ENCODE measurements at places on chromosomes 1 and 21.

DNA sequence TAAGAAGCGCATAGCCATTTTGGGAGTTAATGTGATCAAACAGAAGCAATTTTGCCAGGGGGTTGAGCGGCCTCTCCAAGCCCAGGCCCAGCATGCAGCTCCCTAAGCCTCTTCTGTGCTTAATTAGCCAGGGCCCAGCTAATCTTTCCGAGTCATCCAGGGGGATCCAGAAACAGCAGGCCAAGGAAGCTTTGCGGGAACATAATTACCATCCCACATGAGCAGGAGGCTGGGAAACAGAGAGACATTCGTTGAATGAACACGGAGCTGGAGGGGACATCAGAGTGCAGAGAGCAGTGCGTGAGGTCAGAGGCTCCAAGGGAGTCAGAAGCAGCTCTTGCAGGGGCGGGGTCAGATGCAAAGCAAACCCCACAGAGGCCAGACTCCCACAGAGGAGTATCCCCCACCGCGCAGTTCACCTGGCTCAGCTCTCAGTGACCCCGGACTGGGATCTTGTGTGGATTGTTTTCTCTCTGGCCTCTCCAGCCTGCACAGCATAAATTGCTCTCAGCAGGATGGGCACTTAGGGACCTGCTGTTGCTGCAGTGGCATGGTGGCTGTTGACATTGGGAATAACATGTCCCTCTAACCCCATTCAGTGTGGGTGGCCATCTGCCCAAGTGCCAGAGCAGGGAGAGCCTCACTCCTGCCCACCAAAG is 657.4 kb downstream of the AJAP1 start:
- DNase-seq = no peak

GRCh38 chr1:200364831-200365230 is 45.0 kb downstream of the ZNF281 start:
- no peak for DNase-seq

DNA sequence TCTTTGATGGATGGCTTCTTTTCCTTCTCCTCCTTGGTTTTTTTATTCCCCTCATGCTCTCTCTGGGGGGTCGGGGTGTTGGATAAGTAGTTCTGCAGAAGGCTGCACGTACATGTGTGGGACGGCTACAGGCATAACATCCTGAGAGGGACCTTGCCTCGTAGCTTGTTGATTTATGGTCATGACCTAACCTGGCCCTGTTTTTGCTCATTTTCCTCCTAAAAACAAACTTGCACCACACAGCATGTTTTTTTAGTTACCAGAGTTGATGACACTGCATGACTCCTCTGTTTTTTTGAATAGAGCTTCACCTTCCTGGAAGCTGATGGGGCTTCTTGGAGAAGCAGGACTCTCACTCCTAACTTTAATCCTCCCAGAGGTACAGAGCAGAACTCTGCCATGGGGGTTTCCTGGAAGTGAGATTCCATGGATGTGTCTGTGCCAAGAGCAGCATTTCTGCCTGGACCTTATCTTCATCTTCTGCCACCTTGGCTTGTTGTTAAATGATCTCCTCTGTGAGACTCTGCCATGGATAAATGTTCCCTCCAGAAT is 114.7 kb downstream of the PAPPA2 start:
- no peak for DNase-seq

DNA sequence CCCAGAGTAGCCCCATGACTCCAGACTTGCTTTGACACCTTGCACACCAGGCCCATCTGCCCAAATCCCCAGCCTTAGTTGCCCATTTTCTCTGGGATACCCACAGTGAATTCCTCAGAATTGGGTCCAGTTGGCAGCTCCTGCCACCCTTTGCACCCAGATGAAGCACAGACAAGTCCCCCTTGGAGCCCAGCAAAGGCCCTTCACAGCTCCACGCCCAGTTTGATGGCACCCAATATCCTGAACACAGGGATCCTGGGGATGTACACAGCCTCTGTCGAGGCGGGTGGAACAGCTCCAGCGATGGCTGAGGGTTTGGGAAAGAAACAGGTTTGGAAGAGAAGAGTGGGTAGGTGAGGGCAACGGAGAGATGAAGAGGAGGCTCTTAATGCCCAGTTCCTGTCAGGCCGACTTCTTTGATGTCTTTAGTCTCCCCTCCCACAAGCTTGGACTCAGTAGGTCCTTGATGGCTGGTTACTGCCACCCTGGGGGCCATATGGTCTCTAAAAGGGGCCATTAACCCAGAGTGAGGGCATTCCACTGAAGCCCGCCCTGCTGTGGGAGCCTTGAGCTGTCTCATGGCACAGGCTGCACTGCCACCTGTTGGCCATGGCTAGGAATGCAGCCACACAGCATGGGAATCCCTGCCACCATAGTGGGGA is 21.7 kb downstream of the TMEM53 start:
- peak; percentile 83 for DNase-seq

- DNase-seq = no peak
These were observed 338.1 kb upstream of the SNX7 start for GRCh38 chr1:98323388-98323787.

GRCh38 chr1:215201283-215201682 is 118.7 kb downstream of the KCNK2 start:
- no peak for DNase-seq

GRCh38 chr1:101198842-101199636 is 37.8 kb upstream of the S1PR1 start:
- no peak for DNase-seq

GRCh38 chr1:15368888-15369287 is 40.8 kb upstream of the EFHD2 start:
- DNase-seq = no peak

GRCh38 chr1:41892301-41892781 is 26.4 kb downstream of the HIVEP3 start:
- no peak for DNase-seq

DNA sequence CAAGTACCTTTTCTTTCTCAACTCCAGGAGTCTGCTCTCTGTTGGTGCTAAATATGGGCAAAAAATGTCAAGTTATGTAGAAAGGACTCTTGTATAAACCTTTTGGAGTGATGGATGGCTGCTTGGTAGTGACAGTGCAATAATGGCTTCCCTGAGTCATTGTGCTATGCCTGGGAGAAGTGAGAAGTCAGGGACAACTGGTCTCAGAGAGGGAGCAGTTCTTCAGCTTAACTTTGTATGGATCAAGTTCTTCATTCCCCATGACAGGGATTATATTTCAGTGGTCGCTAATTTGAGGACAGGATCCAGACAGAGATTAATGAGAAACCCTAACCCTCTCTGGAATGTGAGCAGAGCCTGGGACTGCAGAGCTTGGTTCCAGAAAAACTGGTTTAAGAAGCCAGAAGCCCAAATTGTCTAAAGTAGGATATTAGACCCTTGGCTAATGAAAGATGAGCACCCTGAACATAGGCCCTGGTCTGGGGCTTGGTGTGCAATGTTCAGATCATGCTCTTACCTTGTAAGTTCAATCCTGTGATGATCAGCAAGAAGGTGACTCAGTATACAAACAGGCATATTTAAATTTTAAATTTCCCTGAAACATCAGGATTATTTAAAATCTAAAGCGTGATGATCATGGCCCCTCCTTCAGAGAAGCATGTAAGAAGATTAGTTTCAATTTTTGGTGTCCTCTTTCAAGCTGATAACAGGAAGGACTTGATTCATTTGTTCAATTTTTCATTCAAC is 50.9 kb downstream of the NTMT2 start:
- DNase-seq = no peak

DNA sequence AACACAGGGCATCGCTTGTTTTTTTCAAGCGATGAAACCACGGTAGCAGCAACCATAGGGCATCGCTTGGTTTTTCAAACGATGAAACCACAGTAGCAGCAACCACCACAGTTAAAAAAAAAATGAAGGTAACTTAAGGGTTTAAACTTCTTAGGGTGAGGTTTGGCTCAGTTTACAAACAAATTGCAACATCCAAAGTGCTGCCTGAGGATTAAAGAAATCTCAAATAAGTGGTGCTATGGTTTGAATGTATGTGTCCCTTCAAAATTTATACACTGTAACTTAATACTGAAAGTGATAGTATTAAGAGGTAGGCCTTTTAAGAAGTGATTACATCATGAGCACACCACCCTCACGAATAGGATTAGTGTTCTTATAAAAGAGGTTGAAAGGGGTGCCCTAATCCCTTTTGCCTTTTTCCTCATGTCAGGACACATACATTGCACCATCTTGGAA is 6.4 kb upstream of the GBP5 start:
- DNase-seq = no peak

- DNase-seq = no peak
These were observed 5.3 kb upstream of the HSPA13 start for GRCh38 chr21:14388282-14388681.

GRCh38 chr1:31701091-31701736 is 2.6 kb downstream of the COL16A1 start:
- peak; percentile 48 for DNase-seq

DNA sequence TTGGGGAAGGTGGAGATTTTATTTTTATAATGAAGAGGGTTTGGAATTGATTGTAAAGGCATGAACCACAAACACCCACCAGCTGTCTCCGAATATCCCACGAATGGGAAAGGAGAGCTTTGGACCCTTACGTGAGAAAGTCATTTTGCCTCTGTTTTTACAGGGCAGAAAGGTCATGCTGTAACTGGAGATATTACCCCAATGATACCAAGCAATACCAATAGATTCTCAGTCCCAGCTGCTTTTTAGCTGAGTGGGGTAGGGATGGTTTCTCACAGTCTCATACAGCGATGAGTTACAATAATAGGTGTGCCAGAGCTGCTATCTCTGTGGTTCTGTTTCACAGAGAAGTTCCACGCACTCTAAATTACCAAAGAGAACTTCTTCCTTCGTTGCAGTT is 8.8 kb upstream of the F3 start:
- DNase-seq = no peak

GRCh38 chr1:161848676-161849075 is 82.6 kb downstream of the ATF6 start:
- DNase-seq = no peak

DNA sequence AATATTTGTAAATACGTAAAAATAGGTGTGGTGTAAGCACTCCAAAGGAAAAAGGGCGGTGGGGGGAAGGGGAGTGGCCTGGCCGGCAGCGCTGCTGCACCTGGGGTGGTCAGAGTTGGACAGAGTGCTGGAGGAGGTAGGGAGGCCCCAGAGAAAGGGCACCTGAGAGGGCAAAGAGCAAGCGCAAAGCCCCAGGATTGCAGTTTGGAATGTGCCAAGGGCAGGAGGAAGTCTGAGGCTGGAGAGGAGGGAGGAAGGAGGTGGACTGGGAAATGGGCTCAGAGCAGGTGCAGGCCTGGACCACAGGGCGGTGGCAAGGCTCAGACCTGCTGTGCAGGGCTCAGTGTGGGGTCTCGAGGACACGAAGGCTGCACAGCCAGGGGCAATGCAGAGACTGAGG is 30.6 kb downstream of the LDLRAP1 start:
- no peak for DNase-seq

DNA sequence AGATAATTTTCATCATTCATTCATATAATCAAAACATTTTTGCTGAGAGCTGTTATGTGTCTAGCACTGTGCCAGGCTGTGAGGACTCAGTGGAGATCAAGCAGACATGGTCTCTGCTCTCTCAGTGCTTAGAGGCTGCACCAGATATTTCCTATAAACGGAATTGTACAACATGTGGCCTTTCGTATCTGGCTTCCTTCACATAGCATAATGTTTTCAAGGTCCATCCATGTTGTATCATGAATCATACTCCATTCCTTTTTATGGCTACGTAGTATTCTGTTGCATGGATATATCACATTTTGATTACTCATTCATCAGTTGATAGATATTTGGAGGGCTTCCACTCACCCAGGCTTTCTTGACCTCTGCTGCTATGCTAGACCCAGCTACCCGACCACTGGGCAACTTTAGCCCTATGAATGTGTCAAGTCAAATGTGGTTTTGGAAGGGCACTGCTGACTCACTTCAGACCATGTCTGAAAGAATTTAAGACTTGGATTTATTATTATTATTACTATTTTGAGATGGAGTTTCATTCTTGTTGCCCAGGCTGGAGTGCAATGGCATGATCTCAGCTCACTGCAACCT is 18.5 kb downstream of the NCF2 start:
- no peak for DNase-seq

GRCh38 chr1:202923533-202923932 is 3.5 kb downstream of the KLHL12 start:
- no peak for DNase-seq

DNA sequence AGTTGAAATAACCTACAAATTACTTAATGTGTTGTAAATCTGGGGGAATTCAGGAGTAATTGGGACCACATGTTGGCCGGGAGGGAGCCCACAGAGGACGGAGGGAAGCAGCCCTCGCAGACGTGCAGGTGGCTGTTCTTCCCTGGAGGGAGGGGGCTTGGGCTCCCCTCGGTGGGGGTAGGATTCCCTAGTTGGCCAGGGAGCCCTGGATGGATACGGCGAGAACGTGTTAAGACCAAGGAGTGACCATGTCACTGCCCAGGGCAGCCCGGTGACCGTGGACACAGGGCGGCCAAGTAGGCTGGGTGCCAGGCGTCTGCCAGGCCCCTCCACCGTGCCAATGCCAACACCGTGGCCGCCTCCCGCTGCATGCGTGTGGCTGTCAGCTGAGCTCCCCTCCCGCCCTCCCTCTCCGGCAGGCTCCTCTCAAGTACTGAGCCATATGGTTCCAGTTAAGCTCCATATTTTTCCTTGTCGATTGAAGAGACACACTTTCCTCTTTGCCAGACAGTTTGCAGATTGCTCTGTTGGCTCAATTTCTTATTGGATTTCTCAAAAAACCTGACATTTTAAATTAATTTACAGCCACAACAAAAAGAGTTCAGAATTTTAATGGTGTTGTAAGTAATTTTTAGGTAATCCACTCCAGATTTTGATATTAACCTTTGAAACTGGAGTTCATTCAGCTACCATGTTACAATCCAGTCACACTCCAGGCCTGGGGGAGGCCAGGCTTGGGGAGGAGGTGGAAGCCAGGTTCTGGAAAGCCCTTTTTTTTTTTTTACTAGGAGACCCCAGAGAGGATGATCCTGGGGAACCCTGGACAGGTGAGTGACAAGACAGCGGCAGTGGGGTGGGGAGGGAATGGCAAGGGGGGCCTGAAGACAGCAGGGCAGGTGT is 71.2 kb downstream of the CASZ1 start:
- no peak for DNase-seq

DNA sequence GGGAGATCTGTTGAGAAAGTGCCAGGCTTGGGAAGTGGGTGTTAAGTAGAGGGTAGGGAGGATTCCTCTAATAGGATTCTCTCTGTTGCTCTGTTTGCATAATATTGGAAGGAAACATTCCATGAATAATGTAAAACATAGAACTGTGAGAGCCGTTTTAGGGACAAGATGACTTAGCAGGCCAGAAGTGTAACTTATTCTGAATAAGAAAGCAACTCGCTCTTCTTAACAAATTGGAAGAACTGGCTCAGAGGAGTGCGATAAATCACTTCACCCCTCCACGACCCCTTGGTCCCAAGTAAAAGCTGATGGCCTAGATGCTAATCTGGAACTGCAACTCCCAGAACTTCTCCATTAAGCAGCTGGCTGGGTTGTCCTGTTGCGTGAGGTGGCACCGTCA is 19.1 kb downstream of the SIM2 start:
- DNase-seq = no peak
